ENCODE measurements at places on chromosomes 12 and 14.

GRCh38 chr12:77213319-77213718 lies 147.9 kb upstream of the E2F7 start:
- DNase-seq, result no peak

DNA sequence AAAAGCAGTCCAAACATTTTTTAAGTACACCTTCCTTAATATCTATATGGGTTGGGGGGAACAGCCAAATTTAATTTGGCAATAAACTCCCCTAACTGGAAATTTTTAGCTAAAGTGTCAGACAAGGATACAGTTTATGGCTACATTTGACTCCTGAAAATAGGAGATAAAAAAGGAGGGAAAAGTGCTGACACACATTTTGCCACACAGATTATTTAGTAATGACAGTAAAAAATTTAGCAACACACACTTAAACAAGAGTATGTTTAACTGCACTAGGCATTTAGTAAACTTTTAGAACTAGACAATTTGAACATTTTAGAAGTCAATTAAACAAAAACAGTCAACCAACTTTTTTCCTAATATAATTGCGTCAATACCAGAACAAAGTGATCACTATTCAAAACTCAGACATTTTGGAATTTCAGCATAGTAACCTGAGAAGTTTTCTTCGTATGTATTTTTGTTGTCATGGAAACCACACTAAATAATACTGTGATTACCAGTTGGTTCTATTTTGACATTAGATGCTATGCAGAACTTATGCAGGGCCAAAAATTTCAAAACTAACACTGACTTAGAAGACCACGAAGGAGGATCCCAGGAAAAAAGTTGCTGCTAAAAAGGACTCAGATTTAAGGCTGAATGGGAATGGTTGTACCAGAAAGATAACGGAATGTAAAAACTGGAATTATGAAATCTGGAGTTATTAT lies 13.4 kb downstream of the GMFB start:
- no peak for DNase-seq

GRCh38 chr12:127150479-127150878 lies 1116.5 kb upstream of the TMEM132C start:
- no peak for DNase-seq

DNA sequence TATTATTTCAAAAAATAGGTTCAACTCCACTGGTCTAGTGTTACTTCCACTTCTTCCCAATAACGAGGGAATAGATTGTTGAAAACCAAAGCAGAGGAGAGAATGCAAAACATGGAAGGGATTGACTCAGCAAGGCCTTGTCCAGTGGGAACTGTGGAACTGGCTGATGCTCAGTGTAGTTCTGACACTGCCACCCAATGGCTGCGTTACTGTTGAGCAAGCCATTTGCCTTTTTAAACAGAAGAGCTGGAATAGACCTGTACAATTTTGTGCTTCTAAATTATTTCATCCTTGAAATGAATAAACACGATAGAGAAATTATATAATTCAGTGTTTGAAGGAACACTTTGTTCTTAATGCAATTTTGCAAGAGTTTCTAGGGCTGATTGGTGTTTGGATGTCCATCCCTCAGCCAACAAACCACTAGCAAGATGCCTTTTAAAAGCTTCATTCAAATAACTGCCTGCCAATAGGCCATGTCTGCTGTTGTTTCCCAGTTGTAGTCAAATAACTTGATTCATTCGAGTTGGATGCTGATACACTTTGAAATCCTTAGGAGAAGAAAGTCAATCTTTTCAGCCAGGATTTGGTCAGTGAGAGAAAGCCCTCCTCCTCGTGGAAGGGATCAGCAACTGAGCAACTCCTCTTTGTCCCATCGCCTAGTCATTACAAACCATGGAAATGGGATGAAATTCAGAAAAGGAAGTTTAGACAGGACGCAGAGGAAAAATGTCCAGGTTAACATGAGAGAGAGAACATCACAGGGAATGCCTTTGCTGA lies 7.3 kb upstream of the MGP start:
- DNase-seq, result no peak

DNA sequence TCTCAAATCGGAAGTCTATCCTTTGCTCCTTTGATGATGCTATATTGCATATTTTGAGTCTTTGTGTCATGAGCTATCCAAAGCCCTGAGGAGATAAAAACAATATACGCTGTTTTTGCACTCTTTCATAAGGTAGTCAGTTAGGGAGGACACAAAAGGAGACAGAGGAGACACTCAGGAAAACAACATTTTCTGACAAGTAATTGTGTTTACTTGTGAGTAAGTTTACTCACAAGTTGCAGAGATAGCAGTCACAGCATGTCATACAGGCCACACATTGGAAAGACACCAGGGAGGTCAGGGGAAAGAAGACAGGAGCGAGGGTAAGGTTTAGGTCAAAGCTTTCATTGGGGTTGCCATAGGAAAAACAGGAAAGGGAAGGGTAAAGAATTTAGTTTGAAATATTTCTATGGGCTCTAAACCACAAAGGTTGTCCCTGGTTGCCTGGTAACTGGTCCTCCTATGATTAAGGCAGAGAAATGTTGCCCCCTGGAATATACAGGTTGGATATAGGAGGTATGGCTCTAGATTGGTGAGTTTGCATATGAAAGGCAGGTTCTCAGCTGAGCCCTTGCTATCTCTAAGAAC lies 7.4 kb upstream of the GABARAPL1 start:
- no peak for DNase-seq

DNA sequence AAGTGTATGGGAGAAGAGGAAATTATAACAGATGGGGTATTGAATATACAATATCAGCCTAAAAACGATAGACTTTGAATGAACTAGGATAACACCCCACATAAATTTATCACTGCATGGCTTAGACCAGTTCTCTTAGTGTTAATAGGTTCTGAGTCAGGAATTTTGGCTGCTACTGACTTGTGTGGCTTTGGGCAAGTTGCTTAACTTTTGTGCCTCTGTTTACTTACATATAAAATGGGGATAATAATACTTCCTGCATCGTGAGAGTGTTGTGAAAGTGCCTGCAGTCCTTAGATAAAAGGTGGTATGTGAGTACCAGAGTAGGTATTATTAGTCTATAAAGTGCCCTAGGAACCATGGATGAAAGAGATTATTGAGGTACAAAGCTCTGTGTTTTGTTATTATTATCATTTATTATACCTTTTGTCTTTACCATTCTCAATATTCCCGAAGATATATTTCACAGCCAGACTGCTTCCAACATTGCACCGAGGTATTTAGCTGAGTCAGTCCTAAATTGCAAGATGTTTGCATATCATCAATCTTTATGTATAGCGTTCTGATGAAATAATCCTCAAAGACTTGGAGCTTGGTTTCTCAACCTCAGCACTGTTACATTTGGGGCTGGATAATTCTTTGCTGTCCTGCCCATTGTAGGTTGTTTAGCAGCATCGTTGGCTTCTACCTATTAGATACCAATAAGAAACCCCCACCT lies 2.3 kb upstream of the PAWR start:
- DNase-seq, result no peak

DNA sequence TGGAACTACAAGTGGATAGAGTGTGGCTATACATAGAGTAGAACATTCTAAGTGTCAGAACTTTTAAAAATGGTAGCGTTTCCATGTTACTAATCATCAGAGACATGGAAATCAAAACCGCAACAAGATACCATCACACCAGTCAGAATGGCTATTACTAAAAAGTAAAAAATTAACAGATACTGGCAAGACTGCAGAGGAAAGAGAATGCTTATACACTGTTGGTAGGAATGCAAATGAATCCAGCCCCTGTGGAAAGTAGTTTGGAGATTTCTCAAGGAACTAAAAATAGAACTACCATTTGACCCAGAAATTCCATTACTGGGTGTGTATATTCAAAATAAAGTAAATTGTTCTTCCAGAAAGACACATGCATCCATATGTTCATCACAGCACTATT lies 518.6 kb downstream of the NELL2 start:
- DNase-seq, result no peak

GRCh38 chr12:42021469-42021868 lies 123.2 kb downstream of the GXYLT1 start:
- no peak for DNase-seq

DNA sequence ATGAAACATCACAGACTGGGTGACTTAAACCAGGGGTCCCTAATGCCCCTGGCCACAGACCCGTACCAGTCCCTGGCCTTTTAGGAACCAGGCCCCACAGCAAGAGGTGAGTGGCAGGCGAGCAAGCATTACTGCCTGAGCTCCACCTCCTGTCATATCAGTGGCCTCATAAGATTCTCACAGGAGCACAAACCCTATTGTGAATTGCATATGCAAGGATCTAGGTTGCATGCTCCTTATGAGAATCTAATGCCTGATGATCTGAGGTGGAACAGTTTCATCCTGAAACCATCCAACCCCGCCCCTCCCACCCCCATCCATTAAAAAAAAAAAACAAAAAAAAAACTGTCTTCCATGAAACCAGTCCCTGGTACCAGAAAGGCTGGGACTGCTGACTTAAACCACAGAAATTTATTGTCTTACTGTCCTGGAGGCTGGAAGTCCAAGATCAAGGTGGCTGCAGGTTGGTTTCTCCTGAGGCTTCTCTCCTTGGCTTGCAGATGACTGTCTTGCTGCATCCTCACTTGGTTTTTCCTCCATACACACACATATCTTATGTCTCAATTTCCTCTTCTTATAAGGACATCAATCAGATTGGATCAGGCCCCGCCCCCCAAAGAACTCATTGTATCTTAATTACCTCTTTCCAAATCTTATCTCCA lies 235.9 kb downstream of the CHST11 start:
- no peak for DNase-seq

- DNase-seq, result no peak
Measured at GRCh38 chr12:131959641-131960589, 10.2 kb downstream of the EP400 start.

GRCh38 chr14:96187216-96188031 lies 17.2 kb upstream of the BDKRB2 start:
- DNase-seq, result no peak

GRCh38 chr12:89514751-89515150 lies 9.8 kb downstream of the GALNT4 start:
- DNase-seq, result no peak

DNA sequence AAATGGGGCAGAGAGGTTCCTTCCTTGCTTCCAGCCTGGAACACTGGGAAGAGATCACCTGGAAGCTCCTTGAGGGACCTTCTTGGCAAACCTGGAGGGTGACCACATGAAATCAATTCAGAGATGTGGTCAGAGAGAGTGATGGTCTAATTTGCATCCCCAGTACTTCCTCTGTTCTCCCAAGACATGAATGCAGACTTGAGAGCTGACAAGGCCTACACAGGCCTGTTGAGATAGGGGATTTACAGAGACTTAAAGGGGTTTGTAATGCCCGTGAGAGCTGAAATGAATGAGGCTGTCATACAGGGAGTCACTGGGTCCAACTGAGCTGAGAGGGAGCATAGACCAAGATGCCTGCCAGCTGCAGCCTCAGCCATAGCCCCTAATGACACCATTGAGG lies 45.1 kb downstream of the TMX1 start:
- no peak for DNase-seq

DNA sequence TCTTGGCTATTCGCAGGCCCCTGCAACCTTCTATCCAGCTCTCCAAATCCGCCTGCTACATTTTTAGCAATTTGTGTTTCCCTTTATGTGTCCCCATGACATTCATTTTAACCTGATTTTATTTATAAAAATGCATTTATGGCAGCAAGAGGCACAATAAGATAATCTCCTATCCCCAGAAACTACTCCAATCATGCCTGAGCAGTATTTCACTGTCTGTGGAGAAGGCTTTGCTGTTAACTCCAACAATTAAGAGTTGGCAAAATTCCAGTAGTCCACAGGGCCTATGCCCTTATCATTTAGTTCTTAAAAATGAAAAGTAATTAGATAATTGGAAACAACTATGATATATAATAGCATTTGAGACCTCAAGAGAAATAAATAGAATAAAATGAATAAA lies 462.4 kb downstream of the TRHDE start:
- DNase-seq, result no peak

- no peak for DNase-seq
Measured at GRCh38 chr14:52802597-52802996, 11.2 kb upstream of the GNPNAT1 start.

- DNase-seq, result no peak
Measured at GRCh38 chr12:67910360-67911274, 78.6 kb upstream of the IFNG-AS1 start.

- no peak for DNase-seq
Measured at GRCh38 chr14:28764257-28765160, 2.1 kb upstream of the FOXG1 start.

- DNase-seq, result no peak
Measured at GRCh38 chr12:254039-254438, 8.6 kb downstream of the SLC6A13 start.

DNA sequence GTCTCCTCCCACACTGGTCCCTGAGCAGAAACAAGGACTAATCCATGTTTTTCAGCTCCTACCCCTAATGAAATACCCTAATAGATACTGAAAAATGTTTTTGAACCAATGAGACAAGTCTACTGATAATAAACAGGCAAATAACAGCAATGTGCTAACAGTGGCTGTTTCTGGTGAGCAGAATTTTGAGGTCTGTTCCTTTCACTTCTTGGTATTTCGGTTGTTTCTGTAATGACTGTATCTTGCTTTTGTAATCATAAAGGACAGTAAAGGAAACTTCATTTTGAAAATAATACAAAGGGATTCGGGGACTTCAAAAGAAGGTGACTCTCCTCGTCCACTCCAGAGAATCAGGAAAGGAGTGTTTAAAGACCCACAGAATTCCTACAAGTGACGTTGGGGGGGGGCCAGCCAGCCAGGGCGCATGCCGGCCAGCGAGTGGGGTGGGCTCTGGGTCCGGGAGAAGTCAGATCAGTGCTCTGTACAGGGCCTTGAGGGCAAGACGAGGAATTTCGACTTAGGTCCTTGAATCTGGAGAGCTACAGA lies 1.1 kb upstream of the CD9 start:
- DNase-seq, result no peak

GRCh38 chr14:60093080-60093479 lies 1.4 kb downstream of the PCNX4 start:
- no peak for DNase-seq

DNA sequence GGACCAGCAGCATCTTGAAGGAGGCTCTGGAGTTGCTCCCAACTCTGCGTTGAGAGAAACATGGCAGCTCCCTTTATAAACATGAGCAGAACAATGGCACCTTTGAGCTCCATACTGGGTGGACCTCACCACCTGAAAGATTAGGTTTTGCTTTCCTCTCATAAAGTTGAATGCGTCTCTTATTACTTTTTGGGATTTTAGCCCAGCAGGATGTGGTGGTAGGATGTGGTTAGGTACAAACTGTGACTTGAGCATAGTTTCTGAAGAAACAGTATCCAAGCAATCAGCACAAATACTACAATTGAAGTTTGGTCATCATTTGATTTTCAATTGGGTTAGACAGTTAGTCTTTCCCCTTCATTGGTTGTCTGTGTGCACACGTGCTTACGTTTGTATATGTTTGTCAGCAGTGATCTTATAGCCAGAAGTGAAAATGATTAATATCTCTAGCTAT lies at the start of gene PRR4:
PRR4 (minus strand) TSS at position 51 of the 454 bp plus-strand sequence; CDS start at position 13, 38 bp downstream.
- DNase-seq, result no peak

- DNase-seq, result no peak
Measured at GRCh38 chr14:69982886-69983285, 103.7 kb downstream of the SMOC1 start.

GRCh38 chr14:51443195-51444018 lies 203.4 kb downstream of the TMX1 start:
- DNase-seq, result no peak

- no peak for DNase-seq
Measured at GRCh38 chr14:68461086-68461485, 331.8 kb downstream of the ZFP36L1 start.

- no peak for DNase-seq
Measured at GRCh38 chr12:28568704-28569103, 378.4 kb downstream of the CCDC91 start.
